ENCODE measurements at places on chromosomes 2 and 18. TPM values are rescaled to one million over a fixed set of nuclear protein-coding genes. Genes with fewer than 3 reads are reported as not detected.

DNA sequence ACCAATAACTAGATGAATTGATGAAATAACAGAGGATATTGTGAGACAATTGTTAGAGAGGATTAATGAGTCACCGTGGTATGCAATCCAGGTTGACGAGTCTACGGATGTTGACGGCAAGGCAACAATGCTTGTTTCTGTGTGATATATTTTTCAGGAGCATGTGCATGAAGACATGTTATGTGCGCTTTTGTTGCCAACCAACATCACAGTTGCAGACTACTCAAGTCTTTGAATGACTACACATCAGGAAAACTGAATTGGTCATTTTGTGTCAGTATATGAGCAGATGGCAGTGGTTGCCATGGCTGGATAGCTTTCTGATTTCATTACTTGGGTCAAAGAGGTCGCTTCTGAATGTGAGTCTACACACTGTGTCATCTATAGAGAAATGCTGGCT lies 96.8 kb upstream of the CRACDL start:
- no peak for DNase-seq

DNA sequence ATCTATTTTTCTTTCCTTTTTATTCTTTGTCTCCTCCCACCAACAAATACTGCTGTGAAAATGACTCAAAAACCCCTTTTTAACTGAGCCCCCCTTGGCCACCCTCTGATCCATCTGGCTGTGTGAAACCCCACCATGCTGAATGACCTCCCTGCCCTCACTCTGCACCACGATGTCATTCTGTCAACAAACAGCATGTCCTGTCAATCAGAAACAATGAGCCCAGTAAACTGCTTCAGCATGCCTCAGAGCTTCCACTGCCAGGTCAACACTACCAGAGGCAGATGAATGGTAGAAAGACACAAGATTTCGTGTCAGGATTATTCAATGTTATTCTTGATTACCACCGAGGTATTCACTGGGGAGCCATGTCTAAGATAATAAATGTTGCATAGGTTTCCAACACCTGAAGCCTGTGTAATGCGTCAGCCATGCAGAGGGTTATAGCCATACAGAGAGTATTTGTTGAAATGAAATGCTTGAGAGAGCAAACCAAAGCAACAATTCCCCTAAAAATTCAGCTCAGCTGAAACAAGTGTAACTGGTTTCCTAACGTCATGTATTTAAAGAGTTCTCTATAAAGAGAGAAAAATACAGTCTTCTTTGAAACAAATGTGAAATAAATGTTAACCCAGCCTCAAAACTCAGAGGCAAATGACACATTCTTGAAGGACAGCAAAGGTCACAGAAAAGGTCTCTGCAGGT lies 76.7 kb downstream of the LRP2 start:
- no peak for DNase-seq

DNA sequence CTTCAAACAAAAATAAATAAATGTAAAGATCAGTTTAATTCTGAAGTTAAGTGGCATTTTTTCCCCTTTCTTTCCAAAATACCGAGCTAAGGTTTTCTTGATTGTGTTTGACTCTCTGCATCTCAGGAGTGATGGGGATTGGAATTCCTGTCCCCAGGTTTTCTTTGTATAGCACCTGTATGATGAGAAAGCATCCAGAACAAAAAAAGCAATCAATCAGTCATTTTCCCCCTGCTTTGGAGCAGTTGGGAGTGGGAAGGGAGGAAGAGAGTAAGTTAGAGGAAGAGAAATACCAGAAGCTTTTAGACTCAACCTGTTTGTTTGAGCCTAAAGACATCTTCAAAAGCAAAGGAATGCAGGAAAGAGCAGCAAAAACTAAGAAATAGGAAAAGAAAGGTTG lies 88.5 kb downstream of the RIF1 start:
- DNase-seq = no peak

GRCh38 chr2:237406371-237406895 lies 7.5 kb downstream of the COL6A3 start:
- no peak for DNase-seq

DNA sequence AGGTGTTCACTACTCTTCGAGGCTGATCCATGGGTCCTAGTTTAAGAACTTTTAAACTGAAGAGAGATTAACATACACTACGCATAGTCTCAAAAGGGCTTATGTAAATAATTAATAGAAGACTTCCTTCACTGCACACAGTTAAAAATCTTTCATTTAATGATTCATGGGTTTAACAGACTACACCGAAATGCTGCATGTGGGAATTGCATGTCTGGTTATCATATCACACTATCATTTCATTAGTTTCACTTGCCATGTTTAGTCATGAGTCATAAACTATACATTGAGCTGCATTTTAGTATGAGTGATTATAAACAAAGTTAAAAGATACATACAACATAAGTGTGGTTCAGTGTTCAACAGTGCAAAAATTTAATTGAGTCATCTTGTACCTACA lies 31.2 kb downstream of the GLS start:
- no peak for DNase-seq

GRCh38 chr2:177797808-177798207 lies 274.8 kb downstream of the PDE11A start:
- no peak for DNase-seq

GRCh38 chr2:31728406-31729064 lies 147.8 kb upstream of the SRD5A2 start:
- DNase-seq = no peak

DNA sequence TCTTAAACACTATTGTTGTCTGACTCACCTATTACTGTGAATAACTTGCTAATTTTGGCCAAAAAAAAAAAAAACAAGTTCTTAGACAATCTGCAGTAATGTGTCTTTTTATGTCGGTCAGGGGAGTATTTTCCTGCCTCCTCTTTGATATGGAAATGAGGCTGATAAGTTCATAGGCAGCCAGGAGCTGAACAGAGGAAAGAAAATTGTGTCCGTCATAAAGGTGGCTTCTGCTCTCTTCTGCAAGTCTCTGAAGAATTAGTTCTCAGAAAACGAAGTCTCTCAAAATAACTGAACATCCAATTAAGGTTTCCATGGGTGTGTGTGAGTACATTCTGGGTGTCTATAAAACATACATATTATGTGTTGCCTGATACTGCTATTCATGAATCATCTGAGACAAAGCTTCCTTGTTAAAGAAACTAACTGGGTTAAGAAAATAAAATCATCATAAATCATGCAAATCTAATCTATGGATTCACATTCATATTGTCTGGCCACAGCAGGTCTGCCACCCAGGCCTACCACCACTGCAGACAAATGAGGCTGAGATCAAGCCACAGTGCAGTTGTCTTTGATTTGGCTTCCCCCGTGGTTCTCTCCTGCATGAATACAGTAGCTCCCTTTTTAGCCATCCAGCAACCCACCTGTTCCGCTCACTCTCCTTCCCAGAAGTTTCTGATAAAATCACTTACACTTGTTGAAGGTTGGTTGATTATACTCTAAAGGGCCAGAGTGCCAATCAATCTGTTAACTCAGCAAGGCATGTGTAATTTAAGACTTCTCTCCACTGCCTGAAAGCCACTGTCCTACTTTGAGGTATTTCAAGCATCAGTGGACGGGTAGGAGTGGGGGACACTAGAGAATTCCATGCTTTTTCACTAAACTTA lies 19.4 kb upstream of the SP5 start:
- no peak for DNase-seq

DNA sequence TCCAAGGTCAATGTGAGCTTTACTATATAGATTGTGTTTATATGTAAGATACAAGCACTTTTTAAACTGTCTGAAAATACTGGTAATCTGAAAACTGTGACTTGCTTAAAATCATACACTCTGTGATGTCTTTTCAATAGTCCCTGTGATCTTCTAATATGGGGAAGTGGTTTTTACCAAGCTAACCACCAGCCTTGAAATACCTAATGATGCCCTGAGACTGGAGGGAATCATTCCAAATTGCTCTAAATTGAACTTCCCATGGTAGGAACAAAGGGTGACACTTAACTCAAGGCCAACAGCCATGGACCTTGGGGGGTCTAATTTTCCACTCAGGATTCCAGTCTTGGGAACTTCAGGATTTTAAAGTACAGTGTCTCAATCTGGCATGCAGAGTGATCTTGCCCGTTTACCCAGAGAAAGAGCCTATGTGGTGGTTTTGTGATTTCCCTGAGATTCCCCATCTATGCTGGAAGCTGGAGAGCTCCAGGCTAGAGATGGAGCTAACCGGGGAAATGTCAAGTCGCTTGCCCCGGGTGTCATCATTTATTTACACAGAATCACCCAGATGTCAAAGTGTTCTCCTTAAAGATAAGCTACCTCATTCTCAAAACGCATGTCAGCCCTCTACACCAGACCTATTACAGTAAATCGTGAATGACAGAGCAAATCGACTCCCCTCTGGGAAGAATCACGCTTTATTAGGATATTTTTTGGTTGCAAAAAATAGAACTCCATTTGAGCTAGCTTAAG lies 198.5 kb downstream of the SP3 start:
- DNase-seq = no peak

- no peak for DNase-seq
Measured at GRCh38 chr2:25280051-25280687, 61.6 kb downstream of the DNMT3A start.

DNA sequence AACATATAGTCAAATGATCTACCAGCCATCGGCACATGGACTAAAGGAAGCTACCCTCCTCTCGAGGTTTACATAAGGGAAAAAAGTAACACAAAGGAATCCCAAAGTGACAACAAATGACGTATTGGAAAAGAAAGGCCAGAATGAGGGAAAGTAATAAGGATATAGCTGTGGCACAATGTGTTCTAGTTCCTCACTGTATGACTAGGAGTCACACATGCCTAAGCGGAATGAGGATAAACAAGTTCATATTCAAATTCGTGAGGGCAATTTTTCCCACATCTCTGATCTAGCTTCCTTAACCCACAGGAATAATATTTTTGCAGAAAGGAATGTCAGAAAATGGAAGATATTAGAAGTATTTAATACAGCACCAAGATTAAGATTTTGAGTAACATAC lies 162.3 kb upstream of the PID1 start:
- no peak for DNase-seq

DNA sequence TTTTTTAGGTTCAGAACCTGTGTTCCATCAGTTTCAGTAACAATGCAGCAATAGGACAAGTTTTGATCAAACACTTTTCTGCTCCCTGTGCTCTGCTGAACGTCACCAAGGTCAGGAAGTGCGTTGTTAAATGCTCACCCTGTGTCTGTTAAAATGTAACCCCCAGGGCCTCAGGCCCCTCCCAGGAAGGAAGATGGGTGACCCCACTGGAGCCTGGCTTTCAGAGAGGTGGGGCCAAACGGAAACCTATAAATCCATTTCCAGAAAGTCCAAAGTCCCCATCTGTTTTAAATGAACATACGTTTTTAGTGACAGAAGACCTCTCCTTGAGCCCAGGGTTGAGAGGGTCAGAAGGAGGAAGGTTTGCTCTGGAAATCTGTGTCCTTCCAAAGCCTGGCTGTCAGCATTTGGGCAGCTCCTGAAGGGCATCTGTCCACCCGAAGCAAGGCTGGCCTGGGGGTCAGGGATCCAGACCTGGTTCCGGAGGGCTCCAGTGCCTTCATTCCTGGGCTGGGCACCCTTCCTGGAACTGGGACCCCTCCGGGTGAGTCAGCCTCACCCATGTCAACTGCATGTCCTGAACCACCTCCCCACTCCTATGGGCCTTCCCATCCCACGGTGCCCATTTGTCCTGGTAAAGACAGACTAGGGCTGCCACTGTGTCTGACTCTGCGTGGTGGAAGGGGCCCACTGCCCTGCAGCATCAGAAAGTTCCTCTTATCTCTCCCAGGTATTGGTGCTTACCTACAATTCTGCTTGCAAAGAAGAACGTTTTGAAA lies 117.4 kb upstream of the COPS8 start:
- DNase-seq = no peak

GRCh38 chr2:524442-524841 lies 152.8 kb downstream of the TMEM18 start:
- DNase-seq = no peak

GRCh38 chr2:88737385-88737784 lies 45.9 kb downstream of the RPIA start:
- DNase-seq = no peak

Gene KCNS3
- not detected for polyA plus RNA-seq

Gene NGEF
- not detected for polyA plus RNA-seq

Gene ABCG5
- polyA plus RNA-seq = not detected

Gene ADD2
- 4.1 TPM for polyA plus RNA-seq

Gene ATP6V1B1
- not detected for polyA plus RNA-seq

Gene ADRA2B
- not detected for polyA plus RNA-seq

Gene TMBIM1
- polyA plus RNA-seq = 120 TPM

Gene NRBP1
- polyA plus RNA-seq = 76.5 TPM

Gene ST8SIA3
- polyA plus RNA-seq = not detected

Gene CFAP65
- polyA plus RNA-seq = not detected

Gene UGT1A6
- not detected for polyA plus RNA-seq

Gene NAT8
- not detected for polyA plus RNA-seq

All from naive B cell (primary cell).